ENCODE measurements at places on chromosomes 4 and X.
A peak's percentile ranks its signal among the peaks of the same experiment; 100 is the strongest.

DNA sequence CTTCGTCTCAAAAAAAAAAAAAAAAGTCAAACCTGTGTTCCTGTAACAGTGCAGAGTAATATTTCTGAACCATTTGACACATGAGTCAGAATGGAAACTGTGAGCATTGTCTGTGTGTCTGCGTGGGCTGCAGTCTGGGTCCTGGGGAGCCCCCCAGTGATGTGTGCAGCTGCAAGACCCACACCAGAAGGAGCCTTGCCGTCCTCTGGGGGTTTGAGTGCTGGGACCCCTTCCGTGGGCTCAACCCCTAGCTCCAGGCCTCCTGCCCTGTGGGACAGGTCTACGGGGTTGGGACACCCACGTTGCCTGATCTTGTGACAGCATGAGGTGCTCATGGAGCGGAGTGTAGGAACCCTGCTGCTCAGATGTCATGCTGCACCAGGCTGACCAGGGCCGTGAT is 43.7 kb downstream of the DDX3X start:
- no peak for DNase-seq

GRCh38 chrX:54397113-54397512 is 39.3 kb upstream of the WNK3 start:
- DNase-seq: no peak

GRCh38 chr4:7777871-7778509 is 161.7 kb downstream of the AFAP1 start:
- DNase-seq: no peak

DNA sequence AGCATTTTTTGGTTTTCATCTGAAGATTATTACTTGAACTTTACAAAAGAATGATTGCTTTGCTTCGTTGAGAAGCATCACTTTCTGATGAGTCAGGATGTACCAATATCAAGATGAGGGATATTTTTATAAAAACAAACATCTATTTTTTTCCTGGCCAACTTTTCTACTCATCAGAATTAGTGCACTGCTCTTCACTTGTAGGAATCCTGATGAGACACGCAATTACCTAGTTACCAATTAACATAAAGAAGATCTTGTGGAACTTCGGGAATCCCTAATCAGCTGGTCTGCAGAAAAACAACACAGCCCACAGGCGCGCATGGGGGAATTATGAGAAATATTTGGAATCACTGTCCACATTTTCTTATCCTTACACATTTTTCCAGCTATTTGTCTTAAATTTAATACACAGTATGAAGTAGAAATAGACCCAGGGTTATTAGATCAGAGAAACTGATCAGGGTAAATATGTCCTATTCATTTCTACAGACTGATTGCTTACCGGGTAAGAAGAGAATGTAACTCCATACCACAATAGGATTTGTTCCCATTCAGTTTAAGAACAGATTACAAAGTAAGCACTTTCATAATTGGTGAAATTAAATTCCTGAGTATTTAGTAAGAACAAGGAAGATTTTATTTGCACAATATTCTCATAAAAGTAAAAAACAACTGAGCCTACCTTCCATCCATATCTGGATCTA is 50.9 kb downstream of the MFAP3L start:
- no peak for DNase-seq

GRCh38 chr4:25113915-25114904 is 46.0 kb downstream of the SEPSECS start:
- DNase-seq: no peak

DNA sequence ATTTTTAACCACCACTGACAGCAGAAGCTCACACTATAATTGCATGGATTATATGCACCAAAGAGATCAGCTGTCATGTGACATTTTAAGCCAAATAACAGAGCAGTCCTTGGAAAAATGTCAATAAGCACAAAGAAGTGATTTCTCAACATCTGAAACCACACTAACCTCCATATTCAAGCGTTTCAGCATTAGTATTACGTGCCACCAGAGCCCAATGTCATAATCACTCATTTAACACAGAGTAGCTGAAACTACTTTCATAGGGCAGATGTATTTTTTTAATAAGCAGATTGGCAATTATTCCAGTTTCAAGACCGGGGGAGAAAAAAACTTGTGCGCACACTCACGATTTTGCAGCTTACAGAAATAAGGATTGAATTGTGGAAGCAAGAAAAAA is 76.6 kb downstream of the SH3KBP1 start:
- peak; percentile 64 for DNase-seq

DNA sequence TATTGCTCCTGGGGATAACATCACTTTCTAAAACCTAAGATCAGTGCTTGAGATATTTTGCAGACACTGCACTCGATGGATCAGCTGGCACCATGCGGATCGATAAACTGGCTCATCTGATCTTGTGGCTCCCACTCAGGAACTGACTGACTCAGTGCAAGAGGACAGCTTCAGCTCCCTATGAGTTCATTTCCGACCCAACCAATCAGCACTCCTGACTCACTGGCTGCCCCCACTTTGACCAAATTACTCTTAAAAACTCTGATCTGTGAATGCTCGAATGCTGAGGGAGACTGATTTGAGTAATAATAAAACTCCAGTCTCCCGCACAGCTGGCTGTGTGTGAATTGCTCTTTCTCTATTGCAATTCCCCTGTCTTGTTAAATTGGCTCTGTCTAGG is 110.1 kb downstream of the ANAPC4 start:
- DNase-seq: no peak

DNA sequence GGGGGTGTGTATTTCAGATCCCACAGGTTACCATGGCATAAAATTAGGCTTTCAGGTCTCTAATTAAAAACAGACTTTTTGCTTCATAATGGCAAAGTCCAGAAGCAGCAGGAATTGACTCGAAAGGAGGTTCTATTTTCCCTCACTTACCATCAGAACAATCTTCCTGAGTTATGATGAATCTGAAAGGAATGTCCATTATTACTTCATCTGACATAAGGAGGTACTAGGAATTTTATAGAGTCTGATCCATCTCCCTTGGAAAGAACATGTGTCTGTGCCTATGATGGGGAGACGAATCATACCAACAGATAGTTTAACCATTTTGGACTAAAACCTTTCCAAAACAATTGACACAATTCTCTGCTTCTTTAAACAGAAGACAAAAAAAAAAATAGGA is 206.3 kb upstream of the FGF13 start:
- no peak for DNase-seq

DNA sequence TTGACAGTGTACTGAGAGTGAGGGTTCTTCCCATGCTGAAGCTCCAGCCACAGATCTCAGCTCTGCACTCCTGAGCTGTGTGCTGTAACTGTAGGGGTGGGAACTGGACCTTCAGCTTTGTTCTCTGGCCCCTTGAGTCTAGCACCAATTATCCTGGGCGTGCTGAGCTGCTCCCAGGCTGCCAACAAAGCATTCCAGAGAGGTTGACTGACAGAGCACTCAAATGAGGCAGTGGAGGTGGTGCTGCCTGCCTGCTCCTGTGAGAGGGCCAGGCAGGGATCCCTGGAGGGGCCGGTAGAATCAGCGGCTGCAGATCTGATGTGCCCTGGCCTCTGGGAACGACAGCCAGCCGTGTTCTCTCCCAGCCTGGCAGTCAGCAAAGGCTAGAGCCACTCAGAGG is 375.7 kb upstream of the AADAT start:
- DNase-seq: no peak

- no peak for DNase-seq
These were observed 98.3 kb downstream of the RAPGEF2 start for GRCh38 chr4:159201168-159201567.

DNA sequence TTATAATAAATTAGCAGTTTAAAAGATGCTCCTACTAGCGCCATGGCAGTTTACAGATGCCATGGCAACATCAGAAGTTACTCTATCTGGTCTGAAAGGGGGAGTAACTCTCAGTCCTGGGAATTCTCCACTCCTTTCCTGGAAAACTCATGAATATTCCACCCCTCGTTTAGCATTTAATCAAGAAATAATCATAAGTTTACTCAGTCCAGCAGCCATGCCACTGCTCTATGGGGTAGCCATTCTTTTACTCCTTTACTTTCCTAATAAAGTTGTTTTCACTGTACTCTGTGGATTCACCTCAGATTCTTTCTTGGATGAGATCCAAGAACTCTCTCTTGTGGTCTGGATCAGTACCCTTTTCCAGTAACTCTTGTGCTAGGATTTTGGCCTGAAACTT is 52.3 kb downstream of the GUCY1B1 start:
- DNase-seq: no peak
